M059J (cell line): ENCODE measurements at places on chromosomes 7 and 10.

- DNase-seq, result no peak
Observed at GRCh38 chr10:75261813-75262705, 26.3 kb upstream of the COMTD1 start.

- no peak for DNase-seq
Observed at GRCh38 chr7:105450177-105450861, 61.6 kb upstream of the SRPK2 start.

GRCh38 chr10:124798364-124798763, 3.3 kb upstream of the ABRAXAS2 start:
- DNase-seq, result no peak

- DNase-seq, result no peak
Observed at GRCh38 chr10:70997236-70997635, 108.9 kb upstream of the PCBD1 start.

DNA sequence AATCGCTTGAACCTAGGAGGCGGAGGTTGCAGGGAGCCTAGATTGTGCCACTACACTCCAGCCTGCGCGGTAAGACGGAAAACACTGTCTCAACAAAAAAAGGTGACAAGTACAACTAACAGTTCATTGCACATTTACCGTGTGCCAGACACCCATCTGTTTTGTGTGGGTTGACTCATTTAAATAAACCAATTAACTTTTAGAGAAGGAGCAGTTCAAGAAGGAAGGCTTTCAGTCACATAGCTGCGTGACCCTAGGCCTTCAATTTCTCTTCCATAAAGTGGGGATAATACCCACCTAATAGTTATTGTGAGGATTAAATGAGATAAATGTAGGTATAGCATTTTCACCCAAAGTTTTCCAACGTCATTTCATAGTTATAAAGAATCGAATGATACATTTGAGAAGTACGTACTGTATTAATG, 52.3 kb upstream of the KDM7A start:
- no peak for DNase-seq

DNA sequence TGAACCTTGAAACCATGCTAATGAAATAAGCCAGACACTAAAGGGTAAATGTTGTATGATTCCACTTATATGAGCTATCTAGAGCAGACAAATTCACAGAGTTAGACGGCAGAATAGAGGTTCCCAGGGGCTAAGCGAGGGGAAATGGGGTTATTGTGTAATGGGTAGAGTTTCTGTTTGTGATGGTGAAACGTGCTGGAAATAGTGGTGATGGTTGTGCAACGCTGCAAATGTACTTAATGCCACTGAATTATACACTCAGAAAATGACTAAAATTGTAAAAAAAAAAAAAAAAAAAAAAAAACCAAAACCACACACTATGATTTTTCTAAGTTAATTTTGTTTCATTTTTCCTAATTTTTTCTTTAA, 30.0 kb downstream of the SFXN4 start:
- DNase-seq, result no peak
